Activated T-cell treated with anti-CD3 and anti-CD28 coated beads, Interleukin-2, amount 50 U/mL, for 1 hour (primary cell): ENCODE measurements at places on chromosomes 7 and 10.

DNA sequence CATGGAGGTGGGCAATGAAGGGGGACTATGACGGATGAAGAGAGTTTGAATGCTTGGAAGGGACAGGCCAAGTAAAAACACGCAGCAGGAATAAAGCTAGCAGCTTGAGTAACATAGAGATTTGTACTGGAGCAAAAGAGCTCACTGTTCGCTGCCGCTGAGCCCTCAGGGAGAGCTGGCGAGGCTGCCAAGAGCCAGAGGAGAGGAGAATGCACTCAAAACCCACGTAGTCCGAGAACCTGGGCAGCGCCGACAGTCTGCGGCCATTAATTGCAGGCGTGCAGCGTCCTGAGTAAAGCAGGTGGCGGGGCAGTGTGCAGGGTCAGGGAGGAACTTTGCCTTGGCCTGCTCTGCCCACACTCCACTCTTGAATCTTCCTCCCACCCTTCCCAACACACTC is 68.2 kb downstream of the SLC37A3 start:
- no peak for DNase-seq

GRCh38 chr7:114048386-114049235 is 129.8 kb upstream of the PPP1R3A start:
- no peak for DNase-seq

DNA sequence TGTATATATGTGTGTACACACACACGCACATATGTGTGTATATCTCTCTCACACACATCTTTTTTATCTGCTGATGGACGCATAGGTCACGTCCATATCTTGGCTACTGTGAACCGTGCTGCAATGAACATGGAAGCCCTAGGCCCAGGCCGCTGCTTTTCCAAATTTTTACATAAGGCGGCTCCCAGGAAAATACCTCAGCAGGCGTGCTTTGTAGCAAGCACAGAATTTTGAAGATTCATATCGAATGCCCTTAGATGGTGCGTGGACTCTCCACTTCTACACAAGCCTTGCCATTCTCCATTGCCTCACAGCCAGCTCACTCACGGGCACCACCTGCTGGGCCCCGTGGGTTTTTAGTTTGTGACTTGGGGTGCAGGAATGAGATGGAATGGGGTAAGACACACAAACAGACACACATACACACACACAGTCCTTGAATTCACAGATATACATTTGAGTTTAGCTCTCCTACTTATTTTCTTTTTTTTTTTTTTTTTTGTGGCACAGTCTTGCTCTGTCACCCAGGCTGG is 57.9 kb upstream of the RNF32 start:
- DNase-seq = no peak

DNA sequence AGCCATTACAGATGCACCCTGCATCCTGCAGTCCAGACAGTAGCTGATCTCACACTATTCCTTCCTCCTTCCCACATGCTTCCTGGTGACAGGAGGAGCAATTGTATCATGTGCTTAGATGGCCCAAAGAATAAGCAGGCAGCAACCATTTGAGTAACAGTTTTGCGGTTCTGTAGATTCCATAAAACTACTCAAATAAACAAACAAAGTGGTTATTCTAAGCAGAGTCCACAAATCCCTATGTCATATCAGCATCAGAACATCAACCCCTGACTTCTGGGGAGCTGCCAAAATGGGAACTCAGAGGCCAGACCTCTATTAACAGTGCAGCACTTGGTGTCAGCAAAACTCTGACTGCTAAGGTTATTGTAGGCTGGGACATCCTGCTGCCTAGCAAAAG is 226.0 kb downstream of the SORCS1 start:
- DNase-seq = no peak

- no peak for DNase-seq
Observed at GRCh38 chr10:22780474-22780885, 66.1 kb upstream of the PIP4K2A start.

DNA sequence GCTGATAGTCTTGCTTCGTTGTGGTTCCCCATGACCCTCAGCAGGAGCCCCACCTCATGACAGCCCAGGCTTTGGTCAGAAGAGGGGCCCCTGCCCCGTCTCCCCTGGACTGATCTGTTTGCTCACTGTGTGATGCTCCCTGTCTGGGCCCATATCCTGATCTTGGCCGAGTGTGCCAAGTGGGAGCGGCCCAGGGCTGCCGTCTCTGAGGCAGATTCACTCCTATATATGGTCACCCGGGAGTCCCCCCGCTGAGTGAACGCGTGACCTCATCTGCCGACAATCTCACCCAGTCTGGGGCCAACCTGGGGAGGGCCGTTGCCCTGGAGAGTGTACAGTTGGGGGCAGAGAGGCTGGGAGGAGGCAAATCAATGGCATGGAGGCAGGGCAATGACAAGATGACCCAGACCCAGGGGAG is 34.5 kb downstream of the PPIF start:
- DNase-seq = no peak

DNA sequence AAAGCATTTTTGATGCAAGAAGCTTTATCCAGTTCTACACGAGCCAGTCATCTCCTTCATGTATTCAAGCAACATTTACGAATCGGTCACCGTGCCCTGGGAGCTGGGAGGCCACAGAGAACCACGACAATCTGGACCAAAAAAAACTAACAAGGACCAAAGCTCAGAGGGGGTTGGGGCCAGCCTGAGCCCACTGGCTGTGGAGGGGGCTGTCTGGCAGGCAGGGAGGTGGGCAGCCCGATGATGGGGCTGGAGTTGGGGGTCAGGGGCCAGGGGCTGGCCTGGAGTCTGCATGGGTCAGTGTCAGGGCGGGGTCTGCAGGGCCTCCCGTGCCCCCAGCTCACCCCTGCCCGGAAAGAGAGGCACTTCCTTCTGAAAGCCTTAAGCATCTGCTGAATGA is 12.5 kb upstream of the GRIFIN start:
- no peak for DNase-seq

DNA sequence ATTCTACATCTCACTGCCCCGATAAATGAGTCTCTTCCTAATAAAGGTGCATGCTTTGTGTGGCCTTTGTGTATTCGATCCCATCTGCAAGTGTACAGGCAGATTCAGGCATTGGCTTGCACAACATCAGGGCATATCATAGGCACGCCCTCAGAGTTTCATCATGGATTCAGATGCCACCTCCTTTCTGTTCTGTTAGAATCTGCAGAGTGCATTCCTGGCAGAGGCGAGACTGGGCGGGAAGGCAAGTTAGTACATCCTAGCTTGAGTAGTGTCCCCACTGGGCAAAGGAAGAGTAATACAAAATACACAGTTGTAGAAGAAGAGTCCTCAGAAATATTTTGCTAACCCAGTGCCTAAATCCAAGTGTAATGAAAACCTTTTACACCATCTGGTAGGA is 346.5 kb upstream of the GALNT17 start:
- DNase-seq = no peak

GRCh38 chr7:73509463-73509862 is 12.6 kb downstream of the BAZ1B start:
- no peak for DNase-seq

DNA sequence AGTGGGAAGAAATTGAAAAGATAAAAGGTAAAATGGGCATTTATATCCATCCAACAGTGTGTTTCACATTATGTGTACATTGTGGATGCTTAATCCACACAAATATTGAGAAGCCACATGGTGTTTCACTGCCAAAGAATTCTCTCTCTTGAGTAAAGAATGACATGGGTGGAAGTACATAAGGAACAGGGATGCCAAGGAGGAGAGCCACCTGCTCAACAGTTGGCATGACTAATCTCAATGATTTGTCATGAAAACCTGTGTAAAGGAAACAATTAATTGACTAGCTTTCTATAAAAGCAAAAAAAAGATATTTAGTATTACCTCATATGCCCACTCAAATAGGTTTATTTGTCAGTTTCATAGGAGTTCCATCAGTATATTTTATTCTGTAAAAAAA is 43.1 kb downstream of the MAGI2 start:
- DNase-seq = no peak

DNA sequence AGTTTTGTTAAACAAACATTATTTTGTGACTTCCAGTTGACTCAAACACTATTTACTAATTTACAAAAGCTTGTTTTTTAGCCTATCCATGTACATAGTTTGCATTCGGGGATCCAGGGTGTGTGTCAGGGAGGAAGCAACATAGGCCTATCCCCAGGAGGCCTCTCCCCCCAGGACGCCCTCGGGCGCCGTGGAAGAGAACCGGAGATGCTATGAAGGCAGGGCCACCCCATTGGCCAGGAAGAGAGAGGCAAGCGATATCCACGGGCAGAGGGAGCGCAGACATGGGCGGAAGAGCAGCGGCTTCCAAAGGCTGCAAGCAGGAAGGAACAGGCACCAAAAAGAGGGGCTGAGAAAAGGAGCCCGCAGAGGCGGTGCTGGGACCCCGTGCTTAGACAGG is 38.3 kb upstream of the EGFR start:
- DNase-seq = no peak

DNA sequence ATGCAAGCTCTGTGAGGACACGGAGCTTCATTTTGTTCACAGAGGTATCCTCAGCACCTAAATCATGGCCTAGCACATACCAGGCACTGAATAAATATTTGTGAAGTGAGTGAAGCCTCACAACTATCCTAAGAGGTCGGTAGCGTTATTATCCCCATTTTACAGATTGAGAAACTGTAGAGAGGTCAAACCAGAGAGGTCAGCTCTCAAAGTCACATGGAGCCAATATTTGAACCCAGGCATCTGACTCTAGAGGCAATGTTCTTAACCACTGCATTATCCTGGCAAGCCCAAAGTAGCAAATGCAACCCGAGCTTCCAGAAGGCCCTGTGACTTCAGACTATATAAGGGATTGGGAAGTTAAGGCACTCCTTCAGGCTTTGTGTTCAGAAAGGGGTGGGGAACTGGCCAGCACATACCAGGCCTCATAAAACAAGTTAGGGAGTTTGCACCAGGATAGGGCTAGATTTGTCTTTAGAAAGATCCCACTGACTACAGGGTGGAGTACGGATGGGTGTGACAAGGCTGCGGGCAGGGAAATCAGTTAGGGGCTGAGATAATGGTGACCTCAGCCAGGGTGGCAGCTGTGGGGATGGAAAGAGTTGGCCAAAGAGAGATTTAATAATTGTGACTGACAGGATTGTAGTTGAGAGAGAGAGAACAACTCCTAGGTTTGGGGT is 101.4 kb downstream of the TBXAS1 start:
- DNase-seq = no peak
